ENCODE measurements at places on chromosomes 6 and 20.

GRCh38 chr20:12012241-12013222 is 94.8 kb downstream of the BTBD3 start:
- DNase-seq, result no peak

DNA sequence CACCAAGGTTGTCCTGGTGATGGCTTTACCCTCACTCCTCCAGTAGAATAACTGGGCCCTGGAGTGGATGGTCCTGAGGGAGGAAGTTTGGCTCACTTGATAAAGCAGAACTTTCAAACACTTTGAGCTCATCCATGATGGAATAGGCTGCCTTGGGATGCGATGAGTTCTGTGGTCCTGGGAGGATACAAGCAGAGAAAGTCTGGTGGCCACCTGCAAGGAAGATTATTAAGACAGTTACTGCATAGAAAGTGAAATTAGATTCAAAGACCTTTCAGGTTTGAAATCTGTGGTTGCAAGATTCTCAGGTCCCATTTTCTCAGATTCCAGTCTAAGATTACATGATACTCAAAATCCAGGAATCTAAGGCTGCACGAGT is 19.9 kb upstream of the CCN5 start:
- DNase-seq, result no peak

DNA sequence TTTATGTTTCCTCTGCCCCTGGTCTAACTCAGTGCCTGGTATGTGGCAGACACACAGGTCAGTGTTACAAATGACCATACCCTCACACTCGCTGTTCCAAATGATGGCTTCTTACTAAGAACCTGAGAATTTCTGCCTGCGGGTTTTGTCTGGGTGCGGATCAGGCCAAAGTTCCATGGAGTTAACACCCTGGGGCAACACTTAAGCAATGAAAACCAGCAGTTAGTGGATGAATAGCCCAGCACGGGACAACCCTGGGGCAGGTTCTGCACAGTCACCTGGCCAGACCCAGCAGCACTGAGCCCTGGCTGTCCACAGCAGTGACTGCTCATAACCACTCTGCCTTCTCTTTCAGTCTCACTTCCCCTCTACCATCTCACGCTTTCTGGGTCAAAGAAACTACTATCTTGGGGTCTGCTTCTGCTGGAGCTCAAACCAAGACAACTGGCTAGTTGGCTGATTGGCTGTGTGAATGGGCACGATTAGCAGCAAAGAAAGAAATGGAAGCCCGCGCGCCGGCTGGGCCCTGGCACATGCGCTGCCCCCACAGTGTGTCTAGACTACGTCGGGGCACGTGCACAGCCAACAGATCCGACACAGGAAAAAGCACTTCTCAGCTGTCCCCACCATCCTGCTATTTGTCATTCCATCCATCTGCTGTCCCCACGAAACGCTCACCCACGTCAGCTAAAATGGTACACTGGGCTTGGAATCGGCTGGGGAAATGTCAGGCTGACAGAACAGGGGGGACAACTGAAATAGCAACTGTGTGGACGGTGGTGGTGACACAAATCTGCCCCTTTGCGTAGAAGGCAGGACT is 36.6 kb downstream of the MGME1 start:
- DNase-seq, result no peak

- no peak for DNase-seq
These were observed 219.5 kb downstream of the SMOC2 start for GRCh38 chr6:168660400-168660945.

DNA sequence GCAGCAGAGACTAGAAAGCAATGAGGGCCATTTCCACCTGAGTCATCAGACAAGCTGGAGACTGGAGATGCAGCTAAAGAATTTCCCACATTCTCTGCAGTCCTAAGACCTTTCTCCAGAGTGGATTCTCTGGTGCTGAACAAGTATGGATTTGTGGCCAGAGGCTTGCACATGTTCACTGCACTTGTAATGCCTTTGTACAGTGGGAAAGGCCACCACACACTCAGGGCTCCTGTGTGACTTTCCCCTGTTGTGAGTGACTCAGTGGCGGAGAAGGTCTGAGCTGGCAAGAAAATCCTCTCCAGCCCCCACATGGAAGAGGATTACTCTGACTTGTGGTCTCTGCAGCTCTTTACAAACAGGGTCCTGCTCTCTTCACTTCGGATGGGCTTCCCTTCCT is 192.3 kb downstream of the C6orf118 start:
- no peak for DNase-seq

DNA sequence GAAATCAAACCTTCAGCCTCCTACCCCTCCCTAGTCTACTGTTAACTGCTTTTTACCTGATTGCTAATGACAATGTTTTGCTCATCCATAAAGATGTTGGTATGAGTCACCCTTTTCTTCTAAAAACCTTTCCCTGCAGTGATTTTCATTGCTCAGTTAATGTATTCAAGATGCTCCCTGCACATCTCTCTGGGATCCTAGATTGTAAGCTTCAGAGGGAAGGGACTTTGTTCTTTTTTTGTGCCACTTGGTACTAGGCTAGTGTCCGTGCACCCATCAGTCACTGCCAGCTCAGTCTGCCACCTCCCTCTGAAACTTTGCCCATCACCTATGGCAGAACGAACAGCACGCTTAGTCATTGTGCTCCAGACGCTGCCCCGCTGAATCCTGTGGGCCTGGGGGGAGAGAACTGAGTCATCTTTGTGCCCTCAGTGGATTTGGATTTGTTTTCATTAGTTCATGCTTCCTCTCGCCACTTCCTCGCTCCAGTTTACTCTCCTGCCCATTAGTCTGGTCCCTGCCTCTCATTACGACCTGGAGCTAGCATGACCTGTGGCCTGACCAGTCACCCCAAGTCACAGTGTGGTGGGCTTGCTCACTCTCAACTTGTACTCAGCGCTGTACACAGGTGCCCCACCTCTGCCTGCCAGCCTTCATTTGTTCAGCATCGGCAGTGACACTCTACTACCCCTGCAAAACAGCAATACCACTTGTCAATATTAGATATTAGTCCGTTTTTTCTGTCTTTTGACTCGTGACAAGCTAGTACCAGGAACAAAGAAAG is 78.0 kb upstream of the TMEM181 start:
- DNase-seq, result no peak

DNA sequence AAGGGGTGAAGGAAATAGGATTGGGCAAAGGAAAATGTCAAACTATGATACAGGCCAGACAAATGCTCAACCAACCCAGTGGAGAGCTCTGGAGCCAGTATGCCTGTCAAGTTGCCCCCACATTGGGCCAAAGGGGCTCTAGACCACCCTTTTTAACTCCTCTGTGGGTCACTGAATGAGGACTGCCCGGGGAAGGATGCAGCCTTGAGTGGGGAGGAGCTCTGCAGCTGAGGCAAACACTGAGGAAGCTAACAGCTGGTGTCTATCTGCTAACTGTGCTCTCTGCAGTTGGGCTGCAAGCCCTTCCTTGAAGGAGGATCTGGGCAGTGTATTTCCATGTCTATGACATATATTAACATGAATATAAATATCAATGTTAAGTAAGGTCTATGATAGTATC is 98.4 kb upstream of the PRSS16 start:
- DNase-seq, result no peak

DNA sequence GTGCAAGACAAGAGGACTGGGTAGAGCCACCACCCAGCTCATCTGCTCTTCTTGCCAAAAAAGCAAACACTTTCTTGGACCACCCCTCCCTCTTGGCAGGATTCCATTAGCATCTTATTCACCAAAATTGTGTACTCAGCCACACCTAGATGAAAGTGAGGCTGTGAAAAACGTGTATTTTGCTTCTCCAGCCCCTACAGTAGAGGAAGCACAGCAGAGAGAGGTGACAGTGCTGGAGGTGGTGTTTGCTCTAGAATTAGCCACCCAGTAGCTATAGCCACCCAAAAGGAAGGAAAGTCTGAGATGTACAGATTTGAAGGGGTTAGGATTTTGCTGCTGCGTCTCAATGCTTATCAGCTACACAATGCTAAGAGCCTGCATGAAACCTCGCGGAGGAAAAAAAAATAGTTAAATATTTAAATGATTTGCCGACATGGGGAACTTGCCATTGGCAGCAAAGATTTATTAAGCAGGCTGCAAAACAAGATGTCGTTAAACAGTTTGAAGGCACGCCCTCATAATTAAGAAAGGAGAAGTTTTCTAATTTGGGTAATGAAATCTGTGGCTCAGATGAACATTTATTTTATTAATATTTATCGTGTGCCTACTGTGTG is 287.3 kb downstream of the ZNF217 start:
- no peak for DNase-seq

DNA sequence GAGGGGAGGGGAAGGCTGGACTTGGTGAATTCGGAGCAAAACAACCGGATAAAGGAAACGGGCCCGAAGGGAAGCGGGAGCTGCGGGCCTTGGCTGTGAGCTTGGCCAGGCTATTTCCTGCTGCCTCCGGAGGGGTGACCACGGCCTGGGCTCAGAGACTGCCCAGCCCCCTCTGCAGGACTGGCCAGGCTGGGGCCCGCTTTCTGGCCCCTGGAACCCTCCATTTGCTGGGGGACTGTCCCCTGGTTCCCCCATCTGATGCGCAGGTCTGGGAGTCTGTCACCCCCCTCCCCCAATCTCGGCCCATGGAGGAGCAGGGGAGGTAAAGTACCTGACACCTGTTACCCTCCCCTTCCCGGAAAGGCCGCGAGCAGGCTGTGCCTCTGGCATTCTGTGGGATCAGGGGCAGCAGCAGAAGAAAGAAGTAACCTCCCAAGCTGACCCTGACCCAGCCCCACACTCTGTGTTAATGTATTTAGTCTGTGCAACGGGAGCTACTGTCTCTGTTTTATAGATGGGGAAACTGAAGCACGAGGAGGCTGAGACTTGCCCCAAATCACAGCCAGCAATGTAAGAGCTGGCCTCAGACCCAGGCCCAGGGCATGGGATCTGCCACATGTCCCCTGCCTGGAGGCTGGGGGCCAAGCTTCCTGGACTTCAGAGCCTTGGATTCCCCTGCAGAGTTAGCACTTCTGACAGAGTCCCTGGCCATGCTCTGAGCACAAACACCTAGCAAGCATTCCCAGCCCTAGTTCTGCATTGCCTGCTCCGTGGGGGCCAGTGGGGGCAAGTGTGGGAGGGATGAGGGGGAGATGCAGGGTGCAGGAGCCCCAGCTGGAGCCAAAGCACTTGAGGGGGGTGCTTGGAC is 3.5 kb downstream of the C20orf204 start:
- no peak for DNase-seq

DNA sequence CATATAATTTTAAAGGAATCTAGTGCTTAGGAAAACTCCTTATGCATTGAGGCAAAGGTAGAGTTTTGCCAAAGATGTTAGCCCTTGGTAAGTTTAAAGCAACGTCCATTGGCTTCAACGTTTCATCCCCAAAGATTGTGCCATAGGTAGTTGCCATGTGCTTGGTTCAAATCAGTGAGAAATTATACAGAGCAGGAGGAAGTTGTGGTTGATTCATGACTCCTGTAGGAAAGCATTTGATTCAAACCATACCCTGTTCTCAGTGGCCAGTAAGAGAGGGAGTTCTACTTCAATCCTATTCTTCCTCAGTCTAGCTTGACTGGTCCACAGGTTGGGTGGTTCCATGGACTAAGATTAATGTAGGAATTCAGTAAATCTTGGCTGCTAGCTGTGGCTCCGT is 535.6 kb downstream of the QKI start:
- no peak for DNase-seq

DNA sequence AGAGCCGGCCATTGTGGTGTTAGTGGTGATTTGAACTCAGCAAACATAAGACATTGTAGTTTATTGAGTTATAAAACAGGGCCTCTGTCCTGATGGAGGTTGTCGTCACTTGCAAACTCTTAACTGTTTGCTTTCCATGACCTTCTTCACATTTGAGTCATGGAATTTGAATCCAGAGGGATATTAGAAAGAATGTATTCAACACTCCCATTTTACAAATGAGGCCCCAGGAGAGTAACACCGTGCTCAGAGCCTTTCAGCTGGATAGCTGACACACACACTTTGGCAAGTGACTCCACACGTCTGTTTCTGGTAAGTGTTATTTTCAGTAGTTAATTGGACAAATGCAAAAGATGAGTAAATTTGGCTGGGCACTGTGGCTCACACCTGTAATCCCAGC is 72.4 kb upstream of the XRN2 start:
- no peak for DNase-seq

GRCh38 chr6:153101461-153101860 is 29.6 kb downstream of the RGS17 start:
- no peak for DNase-seq

- DNase-seq, result no peak
These were observed 31.7 kb upstream of the CCN5 start for GRCh38 chr20:44683263-44684046.

DNA sequence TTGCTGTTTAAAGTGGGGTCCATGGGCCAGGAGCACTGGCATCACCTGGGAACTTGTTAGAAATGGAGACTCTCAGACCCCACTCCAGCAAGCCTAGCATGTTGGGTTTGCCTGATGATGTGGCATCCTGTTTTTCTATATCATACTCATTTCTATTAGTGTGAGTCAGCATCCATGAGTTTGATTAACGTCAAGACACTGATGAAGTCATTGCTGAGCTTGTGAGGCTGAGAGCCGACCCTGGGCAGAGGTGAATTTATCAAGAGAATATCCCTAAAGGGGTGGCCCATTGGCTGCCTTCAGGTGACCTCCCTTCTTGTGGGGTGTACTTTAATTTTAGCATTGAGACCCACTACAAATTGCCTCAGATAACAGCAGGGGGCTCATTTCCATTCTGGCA is 43.4 kb upstream of the RNF144B start:
- DNase-seq, result no peak

DNA sequence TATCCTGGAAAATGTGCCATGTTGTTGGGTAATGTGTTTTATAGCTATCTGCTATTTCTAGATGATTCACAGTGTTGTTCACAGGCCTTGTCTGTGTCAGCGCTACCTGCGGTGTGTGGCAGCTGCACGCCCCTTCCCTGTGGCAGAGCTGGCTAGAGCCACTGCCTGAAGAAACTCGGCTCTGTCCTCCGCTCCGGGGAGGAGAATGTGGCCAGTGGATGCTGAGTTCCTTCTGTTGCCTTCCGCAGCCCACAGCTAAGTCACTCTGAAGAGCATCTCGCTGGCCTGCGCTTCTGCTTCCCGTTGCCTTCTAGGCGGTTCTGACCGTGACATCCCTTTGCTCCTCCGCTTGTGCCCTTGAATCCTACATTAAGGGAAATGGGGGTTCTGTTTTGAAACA is 135.1 kb downstream of the PLG start:
- no peak for DNase-seq

DNA sequence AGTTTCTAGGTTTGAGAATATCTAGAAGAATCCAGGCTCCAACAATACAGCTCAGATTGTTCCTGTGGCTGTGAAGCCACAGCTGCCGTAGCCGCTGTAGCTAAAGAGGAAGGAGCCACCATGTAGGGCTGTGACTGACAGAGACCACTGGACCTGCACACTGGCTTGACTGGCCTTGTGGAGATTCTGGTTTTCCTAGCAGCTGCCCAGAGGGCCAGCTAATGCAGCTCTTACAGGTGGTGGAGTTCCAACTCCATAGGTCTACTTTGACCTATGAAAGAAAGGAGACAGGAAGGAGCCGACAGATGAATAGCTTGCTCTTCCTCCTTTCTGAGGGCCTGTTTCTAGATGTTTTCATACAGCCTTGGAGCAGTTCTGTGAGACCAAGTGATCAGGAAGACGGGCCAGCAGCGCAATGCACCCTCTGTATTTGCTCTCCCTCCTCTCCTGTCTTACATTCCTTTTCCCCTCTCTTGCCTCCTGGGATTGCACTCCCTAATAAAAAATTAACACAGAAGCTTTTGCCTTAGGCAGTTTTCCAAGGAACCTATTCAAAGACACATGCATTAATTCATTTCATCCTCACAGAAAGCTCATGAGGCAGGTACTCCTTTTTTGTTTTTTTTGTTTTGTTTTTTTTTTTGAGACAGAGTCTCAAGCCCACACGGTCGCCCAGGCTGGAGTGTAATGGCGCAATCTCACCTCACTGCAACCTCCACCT is 51.8 kb upstream of the MYB start:
- DNase-seq, result no peak

- DNase-seq, result no peak
These were observed 1.2 kb downstream of the ACSS1 start for GRCh38 chr20:25056690-25057233.

All from upper lobe of right lung (tissue), 1 donor.